ENCODE measurements at places on chromosomes 16 and 17.

DNA sequence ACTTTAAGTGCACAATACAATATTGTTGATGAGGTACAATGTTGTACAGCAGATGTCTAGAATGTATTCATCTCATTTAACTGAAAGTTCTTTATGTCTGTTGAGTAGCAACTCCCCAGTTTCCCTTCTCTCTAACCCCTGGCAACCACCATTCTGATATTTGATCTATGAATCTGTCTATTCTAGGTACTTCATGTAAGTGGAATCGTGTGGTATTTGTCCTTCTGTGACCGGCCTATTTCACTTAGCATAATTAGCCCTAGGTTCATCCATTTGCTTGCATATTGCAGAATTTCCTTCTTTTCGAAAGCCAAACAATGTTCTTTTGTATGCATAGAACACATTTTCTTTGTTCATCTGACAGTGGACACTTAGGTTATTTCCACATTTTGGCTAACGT, 10.8 kb downstream of the RGS9 start:
- no peak for DNase-seq

DNA sequence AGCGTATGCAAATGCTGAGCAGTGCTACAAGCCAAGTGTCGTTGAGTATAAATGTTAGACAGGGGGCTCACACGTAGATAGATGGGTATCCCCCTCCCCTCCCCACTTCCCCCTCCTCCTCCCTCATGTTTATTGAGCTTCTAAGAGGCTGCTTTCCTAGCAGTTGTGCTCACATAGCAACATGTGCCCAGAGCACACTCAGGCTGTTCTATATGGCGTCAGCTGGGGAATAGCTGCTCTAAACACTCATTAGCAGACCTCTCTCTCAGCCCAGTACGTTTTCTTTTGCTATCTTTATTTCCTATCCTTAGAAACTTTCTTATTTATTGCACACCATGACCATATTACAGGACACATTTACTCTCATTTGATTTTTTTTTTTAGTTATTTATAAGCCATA, 1.8 kb downstream of the KCNJ2 start:
- DNase-seq = no peak

DNA sequence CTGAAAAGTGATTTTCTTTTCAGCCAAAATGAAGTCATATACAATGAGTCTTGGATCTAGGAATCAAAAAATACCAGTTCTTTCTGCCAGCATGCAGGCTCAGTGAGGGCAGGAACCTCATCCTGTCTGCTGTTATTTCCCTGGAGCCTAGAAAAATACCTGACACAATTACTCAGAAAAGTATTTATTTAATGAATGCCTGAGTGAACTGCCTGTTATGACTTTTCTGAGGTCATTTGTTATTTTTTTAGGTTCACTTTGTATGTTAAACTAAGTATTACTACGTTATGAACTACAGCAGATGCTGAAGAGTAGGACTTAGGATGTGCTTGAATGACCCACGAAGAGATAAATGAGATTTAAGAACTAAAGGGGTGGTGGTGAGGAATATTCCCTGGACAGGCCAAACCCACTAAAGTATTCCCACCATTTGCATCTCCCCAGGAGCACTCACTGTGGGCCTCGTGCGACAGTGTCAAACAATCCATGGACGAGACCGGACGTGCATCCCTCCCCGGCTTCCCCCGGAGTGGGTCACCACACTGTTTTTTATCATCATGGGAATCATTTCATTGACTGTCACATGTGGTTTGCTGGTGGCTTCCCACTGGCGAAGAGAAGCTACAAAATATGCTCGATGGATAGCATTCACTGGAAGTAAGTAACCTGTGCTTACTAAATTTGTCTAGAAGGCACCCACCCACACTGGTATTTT, 17.1 kb upstream of the VWA3A start:
- no peak for DNase-seq

DNA sequence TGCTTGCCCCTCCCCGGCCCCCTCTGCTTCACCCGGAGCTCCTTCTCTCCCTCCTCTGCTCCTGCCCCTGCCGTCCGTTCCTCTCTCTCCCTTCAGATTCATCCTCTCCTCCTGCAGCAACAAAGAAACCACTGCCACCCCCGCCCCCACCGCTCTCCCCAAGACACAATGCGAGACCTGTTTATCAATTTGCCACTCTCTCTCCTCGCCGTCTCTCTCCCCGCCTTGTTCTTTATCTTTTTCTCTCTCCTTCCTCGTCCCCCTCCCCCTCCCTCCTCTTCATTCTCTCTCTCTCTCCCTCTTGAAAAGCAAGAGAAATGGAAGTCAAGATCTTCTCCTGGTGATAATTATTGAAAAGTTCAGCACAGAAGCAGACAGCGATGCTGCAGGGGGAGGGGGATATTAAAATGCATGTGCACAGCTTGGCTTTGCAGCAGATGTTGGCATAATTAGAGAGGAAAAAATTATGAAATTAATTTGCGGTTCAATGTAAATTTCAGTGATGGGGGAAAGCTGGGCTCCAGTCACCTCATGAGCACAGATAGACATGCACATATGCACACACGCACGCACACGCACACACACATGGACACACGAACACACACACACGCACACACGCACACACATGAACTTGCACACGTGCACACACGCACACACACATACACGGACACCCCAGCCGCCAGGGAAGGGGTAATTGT, 58.1 kb upstream of the CBFA2T3 start:
- DNase-seq = no peak

DNA sequence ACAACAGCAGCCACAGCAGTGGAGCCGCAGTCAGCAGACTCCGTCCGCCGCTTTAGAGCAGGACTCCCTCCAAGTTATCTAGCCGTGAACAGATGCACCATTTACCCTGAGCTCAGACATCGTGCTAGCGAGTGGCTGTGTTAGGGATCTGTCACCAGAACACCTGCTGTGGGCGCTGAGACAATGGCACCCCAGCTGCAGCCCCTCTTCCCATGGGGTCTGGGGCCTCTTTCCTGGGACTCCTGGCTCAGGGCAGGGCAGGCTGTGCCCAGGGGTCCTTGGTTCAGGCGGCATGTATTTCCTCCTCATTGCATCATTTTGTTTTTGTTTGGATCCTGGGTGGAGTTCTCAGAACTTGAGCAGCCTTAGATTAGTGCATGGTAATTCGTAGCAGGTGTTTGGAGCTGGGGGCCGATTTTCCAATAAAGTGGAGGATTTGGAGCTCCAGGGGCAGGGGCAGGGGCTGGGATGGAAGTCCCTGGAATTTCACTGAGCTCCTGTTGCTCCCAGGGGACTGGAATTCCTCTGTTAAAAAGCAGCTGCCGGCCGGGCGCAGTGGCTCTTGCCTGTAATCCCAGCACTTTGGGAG, 23.4 kb downstream of the NMRAL1 start:
- no peak for DNase-seq

- DNase-seq = no peak
These were observed 20.0 kb downstream of the NUP93 start for GRCh38 chr16:56749672-56750491.

All from activated gamma-delta T cell (primary cell).